ENCODE measurements at places on chromosomes 12 and 14.

DNA sequence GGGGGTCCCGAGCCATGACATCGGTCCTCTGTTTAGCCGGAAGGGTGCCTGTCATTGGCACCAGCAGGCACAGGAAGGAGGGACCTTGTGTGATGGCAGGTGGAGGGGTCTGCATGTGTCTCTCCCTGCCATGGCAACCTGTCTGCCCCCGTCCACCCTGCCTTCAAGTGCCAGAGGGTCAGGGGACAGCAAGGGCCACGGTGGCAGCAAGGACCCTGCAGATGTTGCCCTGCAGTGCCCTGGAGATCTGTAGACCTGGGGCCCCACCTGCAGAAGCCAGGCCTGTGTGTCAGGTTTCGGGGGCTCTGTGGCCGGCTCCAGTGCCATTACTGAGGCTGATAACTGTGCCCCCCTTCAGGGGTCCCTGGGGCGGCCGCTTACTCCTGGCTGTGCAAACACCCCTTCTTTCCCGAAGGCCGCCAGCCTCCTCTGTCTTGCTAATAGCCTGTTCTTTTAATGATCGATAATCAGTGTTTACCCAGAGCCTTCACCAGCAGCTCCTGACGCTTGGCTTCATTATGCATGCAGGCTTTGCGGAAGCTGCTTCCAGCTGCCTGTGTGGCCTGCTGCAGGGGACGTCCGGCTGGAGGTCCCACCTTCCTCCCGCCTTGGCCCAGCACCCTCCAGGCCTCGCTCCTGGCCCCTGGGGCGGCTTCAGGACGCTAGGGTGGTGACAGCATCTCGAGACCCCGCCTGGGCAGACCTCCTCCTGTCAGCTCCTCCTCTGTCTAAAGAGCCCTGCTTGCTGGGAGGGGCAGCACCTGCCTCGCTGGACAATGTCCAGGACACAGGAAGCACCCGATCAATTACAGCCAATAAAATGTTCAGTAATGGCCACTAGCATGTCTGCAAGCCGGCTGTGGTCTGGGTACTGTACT, 153.0 kb downstream of the KIF26A start:
- no peak for DNase-seq

DNA sequence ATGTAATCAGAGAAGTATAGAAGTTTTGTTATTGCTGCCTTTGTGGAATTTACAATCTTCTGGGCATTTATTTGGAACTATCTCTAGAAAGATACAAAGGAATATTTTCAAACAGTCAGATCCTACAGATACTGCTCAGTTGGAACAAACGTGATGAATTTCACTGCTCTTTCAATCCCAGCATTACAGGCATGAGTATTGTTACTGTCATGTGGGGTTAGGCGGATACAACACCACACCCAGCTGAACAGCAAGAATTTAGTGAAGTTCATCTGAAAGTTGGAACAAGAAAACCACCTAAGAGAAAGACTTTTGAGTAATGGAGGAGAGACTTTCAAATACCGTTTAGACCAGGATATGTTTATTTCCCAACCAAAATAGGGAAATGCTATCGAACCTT, 123.3 kb upstream of the PLXNC1 start:
- DNase-seq, result no peak

GRCh38 chr12:58443273-58443980, 476.9 kb downstream of the LRIG3 start:
- no peak for DNase-seq

DNA sequence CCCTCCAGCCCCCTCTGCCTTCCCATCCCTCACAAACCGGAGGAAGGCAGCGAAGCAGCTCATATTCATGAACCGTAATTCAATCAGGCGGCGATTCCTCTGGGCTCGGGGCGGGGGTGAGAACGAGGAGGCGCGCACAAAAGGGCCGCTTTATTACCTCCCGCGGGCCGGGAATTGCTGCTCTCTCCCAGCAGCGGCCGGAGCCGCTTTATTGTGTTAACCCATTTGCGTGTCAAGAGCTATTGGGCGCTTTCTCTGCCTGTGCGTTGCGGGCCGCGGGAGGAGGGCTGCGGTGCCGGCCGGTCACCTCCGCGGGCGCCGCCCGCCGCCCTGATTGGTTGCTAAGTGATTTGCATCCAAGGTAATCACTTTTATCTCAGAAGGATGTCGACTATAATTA, 4.8 kb downstream of the FAM222A start:
- no peak for DNase-seq

- no peak for DNase-seq
Observed at GRCh38 chr12:86249851-86250250, 6.3 kb downstream of the MGAT4C start.

DNA sequence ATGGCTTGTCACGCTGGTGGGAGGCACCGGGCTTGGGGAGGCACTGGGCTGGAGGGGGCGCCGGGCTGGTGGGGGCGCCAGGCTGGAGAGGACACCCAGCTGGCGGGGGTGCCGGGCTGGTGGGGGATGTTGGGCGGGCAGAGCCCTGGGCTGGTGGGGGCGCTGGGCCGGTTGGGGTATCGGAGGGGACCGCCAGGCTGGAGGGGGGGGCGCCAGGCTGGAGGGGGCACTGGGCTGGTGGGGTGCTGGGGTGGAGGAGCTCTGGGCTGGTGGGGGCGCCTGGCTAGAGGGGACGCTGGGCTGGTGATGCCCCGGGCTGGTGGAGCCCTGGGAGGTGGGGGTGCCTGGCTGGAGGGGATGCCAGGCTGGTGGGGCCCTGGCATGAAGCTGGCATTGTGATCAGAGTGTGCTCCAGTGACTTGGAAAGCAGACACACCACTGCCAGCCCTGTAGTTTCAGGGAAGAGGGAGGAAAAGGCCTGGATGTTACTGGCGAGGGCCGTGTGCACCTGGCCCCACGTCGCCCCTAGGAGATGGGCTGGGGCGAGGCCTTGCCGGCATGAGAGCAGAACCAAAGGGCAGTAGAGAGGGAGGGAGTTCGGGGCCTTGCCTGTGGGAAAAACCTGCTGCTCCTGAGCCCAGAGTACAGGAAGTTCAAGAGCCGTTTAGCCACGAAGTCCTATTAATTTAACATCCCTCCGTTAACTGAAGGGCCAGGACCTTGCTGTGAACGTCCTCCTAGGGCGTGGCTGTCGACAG, 13.1 kb downstream of the TEDC1 start:
- DNase-seq, result no peak

DNA sequence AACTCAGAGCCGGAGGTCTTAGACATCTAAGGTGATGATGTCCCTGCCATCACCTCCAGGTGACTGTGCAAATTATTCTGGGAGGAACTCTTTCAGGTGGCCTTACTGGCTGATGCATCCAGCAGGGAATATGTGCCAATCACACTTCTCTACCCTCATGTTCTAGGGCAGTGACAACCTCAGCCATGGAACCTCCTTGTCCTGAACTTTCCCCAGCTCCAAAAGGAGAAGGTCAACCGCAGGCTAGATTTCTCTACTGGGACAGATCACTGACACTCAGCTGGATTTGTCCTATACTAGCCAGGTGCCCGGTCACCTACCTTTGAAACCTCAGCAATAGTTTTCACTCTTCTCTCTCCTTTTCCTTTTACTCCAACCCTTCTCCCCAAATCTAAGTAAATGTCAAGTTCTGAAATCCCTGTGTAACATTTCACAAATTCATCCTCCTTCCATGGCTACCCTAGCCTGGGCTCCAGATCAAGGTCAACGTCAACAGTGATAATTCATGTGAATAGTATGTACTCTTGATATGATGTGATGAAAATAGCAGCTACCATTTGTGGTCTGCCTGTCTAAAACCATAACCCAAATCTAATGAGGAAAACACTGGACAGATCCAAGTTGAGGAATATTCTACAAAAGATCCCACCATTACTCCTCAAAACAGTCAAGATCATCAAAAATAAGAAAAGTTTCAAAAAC, 115.0 kb upstream of the EGLN3 start:
- DNase-seq, result no peak

GRCh38 chr12:21129351-21129750, 1.6 kb upstream of the SLCO1B1 start:
- DNase-seq, result no peak

- DNase-seq, result no peak
Observed at GRCh38 chr12:131471271-131471905, 239.5 kb upstream of the SFSWAP start.

DNA sequence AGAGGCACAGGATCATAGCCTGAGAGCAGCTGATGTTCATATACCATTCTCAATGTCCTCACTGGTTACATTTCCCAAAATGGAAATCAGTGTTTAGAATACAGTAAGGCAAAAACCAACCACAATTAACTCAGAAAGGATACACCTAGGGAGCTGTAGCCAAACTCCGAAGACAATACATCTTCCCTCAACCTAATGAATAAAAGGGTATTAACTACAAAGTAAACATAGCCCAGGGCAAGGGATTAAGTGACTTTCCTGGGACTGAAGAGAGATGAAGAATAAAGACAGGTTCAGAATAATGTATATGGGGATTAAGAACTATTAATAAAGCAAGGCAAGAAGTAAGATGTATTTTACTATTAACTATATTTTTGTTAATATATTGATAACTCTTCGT, 79.5 kb downstream of the RPS29 start:
- no peak for DNase-seq

DNA sequence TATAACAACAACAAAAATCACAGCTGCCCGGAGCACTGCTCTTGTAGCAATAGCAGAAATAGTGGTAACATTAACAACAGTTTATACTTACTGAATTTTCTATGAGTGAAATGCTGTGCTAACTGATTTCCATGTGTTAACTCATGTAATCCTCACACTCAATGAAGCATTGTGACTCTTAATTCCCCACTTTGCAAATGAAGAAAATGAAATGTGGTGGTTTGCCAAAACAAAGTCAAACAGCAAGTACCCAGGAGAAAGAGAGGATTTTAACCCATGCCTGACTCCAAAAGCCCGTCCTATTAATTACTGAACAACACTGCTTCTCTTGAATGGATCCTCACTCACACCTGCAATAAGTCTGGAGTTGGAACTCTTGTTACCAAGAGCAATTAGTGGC, 123.5 kb downstream of the MED13L start:
- DNase-seq, result no peak

GRCh38 chr12:30002677-30003076, 218.9 kb upstream of the TMTC1 start:
- no peak for DNase-seq

DNA sequence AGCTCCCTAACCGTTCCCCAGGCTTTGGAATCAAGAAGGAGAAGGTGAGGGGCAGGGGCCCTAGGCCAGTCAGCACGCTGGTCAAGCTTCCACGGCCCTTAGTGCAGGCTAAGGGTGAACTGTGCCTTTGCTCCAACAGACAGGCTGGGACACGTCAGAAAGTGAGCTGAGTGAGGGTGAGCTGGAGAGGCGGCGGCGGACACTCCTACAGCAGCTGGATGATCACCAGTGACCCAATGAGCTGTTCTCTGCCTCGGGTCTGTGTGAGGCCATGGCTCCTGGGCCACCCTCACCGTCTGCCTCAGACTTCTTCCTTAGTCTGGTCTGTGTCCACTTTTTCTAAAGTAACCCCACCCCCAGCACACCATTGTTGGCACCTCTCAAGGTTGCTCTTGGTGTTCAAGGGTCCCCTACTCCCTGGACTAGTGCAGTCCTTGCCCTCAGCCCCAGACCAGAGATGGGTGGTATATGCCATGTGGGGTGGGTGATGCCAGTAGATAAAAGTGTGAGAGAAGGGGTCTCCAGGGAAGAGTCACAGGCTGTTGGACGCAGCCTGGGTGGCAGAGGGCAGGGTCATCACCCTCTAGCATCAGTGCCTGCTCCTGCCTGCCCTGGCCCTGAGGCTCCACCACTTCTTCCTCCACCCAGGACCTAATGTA, 20.7 kb downstream of the PRPF40B start:
- no peak for DNase-seq

DNA sequence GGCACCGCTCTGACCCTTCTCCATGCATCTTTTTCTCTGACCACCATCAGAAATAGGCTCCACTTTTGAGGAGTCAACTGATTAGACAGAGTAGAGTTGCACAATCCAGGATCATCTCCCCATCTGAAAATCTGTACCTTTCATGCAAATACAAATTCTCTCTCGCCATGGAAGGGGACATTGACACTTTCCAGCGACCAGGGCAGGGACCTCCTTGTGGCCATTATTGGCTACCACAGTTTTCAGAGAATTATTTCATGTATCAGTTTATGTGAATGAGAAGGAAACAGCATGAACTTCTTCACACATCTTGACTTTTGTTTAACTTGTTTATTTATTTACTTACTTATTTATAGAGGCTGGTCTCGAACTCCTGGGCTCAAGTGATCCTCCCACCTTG, 13.8 kb upstream of the RAN start:
- DNase-seq, result no peak

DNA sequence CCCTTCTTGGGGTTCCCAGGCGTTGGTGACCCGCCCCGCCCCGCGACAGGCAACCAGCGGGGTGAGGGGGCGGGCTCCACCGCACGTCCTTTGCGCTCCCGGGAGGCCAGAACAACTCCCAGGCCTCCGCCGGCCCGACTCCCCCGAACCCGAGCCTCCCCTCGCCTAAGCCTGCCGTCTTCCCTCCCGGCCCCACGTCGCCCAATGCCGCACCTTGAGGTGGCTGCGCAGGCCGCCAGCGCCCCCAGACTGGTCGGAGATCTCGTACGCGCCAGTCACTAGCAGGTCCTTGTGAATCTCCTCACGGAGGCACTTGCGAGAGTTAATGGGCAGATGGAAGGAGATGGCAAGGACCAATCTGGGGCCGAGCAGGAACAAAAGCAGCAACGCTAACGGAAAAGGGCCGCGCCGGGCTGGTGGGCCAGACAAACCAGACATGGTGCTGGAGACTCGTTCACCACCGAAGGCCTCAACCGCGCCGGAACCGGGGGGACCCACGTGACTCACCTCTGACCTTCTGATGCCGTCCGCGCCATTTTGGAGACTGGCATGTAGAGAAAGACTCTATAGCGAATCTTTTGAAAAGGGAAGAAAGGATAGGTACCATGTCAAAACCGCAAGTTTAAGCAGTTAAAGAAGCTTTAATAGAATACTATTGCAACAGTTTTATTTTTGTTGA, at the start of gene TMED10:
Gene TMED10 (minus strand): TSS at position 471 of the 679 bp plus-strand sequence. CDS start 33 bp downstream, at position 438.
- peak; percentile 86 for DNase-seq

DNA sequence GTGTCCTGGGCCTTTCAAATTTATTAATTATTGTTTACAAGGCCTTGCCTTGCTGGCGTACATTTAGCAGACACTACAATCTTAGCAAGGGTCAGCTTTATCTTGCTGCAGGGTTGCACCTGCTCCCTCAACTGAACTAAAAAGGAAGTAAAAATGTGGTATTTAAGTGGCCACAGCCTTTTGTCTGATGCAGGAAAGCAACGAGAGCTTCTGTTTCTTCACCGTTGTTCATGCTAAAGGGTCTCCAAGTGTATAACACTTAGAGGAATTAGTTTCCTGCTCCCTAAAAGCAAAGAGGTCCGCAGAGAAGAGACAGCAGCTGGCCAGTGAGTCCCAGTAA, 62.8 kb upstream of the EGLN3 start:
- no peak for DNase-seq

GRCh38 chr12:109053382-109054123, 1.2 kb downstream of the USP30 start:
- DNase-seq, result peak; percentile 15

GRCh38 chr12:59317598-59317997, 278.2 kb upstream of the SLC16A7 start:
- no peak for DNase-seq

GRCh38 chr12:109962398-109962797, 33.8 kb downstream of the GIT2 start:
- DNase-seq, result no peak

GRCh38 chr12:101485021-101485420, 9.9 kb downstream of the SPIC start:
- no peak for DNase-seq

Measured in activated CD4-positive, alpha-beta T cell treated with anti-CD3 and anti-CD28 coated beads for 1 hour (primary cell).